ENCODE measurements at places on chromosomes 13 and 19. TPM values are rescaled to one million over a fixed set of nuclear protein-coding genes. Genes with fewer than 3 reads are reported as not detected.

PCCA gene
- total RNA-seq: 8.8 TPM

PLVAP gene
- total RNA-seq: not detected

FCER2 gene
- total RNA-seq: not detected

CERS1 gene
- total RNA-seq: 5.2 TPM

EPSTI1 gene
- total RNA-seq: 0.20 TPM

MATK gene
- 1.5 TPM for total RNA-seq

ARHGAP45 gene
- 4.2 TPM for total RNA-seq

TTC9B gene
- 0.25 TPM for total RNA-seq

AKT2 gene
- 171 TPM for total RNA-seq

KIR3DL2 gene
- total RNA-seq: not detected

NTN5 gene
- total RNA-seq: 0.10 TPM

ICAM1 gene
- total RNA-seq: 3.4 TPM

GRIK5 gene
- 0.33 TPM for total RNA-seq

CFAP97D2 gene
- total RNA-seq: not detected

SLITRK6 gene
- 0.10 TPM for total RNA-seq

Data from A549 treated with Mapracorat at 1 μM for 4 hours (cell line).